ENCODE measurements at places on chromosomes 7 and 10.

DNA sequence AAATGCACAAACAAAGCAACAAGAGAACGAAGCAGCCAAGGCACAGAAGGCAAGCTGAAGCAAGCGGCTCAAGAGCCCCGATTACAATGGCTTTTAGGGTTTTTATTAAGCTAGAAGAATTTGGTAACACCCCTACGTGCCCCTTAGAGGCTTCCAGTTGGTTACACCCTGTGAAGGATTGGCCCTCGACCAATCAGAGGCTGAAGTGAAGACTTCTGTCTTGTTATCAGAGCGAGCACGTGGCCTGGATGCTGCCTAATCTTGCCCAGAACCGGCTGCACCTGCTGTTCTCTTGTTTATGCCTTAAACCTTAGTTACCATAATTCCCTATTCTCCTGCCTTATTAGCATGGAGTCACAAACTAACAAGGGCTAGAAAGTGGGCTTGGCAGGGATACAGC, 21.4 kb downstream of the KCNK18 start:
- DNase-seq: peak; percentile 28

- DNase-seq: no peak
These were observed 142.1 kb downstream of the CDK14 start for GRCh38 chr7:90738249-90738648.

DNA sequence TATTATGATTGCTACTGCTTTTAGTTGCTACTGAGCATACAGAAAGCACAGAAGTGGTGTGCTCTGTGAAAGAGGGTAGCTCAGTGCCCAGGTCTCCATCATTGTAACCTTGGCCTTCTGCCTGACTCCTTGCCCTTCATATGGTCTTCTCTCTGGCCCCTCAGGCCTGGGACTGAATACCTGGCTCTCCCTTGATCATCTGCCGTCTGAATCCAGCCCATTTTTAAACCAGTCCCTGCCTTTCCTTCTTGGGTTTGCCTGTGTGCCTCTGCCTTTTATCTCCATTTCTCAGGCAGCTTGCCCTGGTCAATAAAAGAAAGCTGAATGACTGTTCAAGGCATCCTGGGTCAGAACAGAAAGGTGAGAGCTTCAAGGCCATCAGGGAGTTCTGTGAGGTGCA, 109.1 kb upstream of the ZNF438 start:
- DNase-seq: no peak

- peak; percentile 18 for DNase-seq
These were observed 17.9 kb downstream of the NHLRC2 start for GRCh38 chr10:113872139-113873030.

Data from NAMALWA (cell line).